ENCODE measurements at places on chromosomes 12 and 14. TPM values are rescaled to one million over a fixed set of nuclear protein-coding genes. Genes with fewer than 3 reads are reported as not detected.
A peak's percentile ranks its signal among the peaks of the same experiment; 100 is the strongest.

DHRS2 gene
- total RNA-seq: 0.87 TPM

DNA sequence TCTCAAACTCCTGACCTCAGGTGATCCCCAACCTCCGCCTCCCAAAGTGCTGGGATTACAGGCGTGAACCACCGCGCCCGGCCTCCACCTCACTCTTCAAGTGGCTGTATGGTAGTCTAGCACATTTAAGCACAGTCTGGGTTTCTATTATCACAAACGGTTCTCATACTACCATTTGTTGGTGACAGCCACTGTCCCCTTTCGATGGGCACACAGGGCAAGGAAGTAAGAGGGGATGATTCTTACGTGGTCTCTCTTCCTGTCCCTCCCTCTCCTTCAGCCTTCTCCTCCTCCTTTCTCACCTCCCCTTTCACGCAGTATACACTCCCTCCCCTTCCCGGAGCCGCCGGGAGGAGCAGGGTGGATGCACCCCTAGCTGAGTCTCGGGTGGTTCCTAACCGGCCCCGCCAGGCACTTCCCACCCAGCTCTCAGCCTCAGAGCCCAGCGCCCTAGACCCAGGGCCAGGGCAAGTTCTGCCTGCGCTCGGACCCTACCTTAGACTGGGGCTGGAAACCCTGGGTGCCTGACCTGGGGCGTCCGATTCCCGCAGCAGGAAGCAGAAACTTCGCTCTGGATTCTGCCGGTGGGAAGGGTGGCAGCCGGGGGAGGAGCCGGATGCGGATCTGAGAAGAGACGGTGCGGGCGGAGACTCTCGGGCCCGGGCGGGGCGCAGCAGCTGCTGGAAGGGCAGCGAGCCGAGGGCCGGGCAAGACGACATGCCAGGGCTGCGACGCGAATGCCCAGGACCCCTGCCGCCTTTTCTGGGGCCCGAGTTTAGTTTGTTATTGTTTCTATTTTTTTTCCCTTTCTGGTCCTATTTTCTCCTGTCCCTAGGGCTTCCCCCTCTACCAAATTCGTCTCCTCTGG is at the start of gene TEP1:
Gene TEP1, minus strand, starts transcription at position 626 of the 868 bp plus-strand sequence. CDS start 5,062 bp downstream, outside the sequence.
- DNase-seq: peak; percentile 64

POTEM gene
- not detected for total RNA-seq

DNA sequence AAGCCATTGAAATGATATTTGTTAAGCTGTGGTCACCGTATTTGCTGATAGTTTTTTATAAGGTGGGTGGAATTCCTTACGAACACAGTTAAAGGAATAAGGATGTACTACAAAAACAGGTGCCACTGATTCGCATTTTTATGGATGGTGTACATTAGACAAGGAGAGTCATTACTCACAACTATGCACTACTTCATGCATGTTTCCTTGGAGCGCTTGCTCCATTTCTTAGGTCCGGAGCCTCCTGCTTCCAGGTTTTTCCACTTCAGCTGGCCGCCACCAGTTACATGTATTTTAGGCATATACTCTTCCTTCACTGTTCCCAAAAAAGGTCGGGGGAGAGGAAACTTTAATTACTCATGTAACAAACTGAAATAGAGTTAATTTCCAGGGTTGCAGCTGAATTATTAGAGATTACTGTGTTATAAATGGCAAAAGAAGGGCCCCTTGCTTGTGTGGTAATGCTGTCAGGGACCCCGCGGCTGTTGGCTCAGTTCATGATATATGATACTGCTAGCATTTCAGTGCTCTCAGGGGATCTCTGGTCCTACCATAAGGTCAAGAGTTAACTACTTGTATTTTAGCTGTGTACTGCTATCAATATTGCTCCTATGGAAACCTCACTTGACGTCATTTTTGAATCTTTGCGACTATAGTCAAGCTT is 454.7 kb downstream of the NPAS3 start:
- no peak for DNase-seq

DNA sequence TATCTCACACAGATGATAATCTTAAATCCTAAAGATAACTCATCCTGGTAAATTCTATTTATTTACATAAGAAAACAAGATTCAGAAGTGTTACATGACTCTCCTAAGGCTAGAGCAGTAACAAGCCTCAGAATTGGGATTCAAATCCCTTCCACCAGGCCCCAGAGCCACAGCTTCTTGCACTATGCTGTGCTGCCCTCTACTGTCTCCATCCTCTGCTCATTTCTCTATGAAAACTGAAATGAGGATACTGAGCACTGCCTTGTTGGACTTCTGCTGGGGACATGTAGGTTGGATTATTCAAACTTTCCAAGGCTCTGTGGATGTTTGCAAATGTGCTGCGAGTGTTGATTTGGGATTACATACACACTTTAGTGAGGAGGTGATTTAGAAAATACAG is 23.5 kb upstream of the C12orf50 start:
- DNase-seq: peak; percentile 63

DNA sequence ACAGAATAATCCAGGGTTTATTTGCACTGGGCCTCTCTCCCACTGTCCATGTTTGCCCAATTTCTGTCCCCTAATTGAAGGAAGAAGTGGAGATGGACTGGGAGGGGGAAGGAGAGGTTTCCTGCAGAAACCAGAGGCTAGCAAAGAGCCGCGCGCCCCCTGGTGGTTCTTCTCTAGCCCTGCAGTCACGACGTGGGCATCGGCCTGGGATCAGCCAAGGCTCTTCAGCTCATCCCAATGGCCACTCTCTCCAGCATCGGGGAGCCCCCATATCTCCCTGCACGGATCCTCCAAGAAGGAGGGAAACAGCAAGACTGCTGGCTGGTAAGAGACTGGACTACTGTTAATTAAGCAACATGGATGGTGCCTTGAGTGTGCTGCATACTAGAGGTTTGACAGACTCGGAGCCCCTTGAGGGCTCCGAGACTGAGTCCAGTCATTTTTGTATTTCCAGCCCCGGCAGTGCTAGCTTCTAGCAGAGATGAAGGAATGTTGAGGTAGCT is 18.7 kb downstream of the ZBTB39 start:
- peak; percentile 78 for DNase-seq

- no peak for DNase-seq
Measured at GRCh38 chr12:125104982-125105381, 39.7 kb downstream of the AACS start.

DNA sequence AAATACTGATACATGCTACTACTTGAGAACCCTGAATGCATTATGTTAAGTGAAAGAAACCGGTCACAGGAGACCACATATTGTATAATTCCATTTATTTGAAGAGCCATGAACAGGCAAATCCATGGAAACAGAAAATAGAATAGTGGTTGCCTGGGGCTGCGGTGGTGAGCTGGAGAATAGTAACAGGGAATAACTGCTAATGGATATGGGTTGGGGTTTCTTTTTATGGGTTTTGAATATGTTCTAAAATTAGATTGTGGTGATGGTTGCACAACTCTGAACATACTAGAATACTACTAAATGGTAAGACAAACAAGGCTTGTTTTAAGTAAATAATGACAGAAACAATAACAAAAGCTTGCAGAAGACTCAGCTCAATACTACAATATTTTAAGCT is 293.0 kb downstream of the BTG1 start:
- no peak for DNase-seq

GRCh38 chr14:21055432-21056117 is 2.0 kb upstream of the RNASE8 start:
- no peak for DNase-seq

GRCh38 chr12:122403115-122403770 is 19.2 kb downstream of the CLIP1 start:
- DNase-seq: no peak

BLTP3B gene
- 8.3 TPM for total RNA-seq

GRCh38 chr14:55512421-55512820 is 67.6 kb upstream of the KTN1 start:
- no peak for DNase-seq

- DNase-seq: no peak
Measured at GRCh38 chr12:131159660-131160059, 206.0 kb downstream of the ADGRD1 start.

DNA sequence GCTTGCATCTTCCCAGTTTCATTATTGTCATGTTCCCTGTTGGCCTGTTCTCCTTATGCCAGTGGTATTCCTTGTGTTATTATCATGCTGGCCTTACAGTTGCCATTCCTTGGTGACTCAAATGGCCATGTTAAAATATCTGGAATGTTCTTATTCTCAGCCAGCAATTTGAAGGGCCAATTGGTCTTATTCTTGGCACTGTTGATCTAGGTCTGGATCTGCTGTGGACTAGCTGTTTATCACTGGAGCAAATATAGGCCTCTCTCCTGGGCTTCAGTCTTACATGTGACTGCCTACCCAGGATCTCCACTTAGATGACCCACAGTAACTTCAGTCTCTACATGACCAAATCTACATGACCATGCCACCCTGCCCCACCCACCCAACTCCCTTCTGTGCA is 5.4 kb downstream of the CIPC start:
- no peak for DNase-seq

TEX22 gene
- total RNA-seq: under 0.01 TPM

CCDC85C gene
- total RNA-seq: 2.8 TPM

NANOG gene
- not detected for total RNA-seq

DNA sequence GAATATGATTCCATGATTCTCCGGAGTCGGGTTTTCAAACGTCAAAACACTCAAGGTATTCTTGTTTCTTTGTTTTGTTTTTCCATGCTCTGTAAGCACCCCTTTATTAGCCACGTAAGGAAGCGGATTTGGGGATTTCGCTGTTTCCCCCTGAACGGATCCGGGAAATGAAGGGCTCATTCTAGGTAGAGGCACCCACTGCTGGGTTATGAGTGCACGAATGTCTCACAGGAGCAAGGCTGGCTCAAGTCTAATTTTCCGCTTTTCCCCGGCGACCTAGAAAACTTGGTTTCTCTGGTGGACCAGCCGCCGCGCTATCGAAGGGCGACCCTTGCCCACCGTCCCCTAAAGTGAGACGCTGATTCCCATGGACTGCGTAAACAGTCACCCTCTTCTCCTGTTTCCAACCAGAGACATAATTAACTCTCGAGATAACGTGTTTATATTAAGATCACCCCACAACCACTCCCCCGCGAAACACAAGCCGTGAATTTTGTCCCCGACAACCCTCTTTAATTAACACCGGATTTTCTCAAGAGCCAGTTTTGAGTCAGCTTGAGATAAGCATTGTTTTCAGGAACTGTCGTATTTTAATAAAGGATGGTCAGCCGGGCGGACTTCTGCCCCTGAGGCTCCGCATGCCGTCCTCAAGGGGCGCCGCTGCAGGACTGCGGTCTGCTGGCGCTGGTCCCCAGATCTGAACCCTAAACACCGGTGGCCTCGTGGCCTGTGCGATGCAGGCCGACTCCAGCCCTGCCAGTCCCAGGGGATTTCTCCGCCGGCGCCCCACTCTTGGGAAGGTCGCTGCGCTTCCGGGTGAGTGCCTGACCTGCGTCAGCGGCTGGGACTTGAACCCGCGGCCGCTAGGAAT is 515 bp upstream of the ABCC9 start:
- DNase-seq: peak; percentile 12

DNA sequence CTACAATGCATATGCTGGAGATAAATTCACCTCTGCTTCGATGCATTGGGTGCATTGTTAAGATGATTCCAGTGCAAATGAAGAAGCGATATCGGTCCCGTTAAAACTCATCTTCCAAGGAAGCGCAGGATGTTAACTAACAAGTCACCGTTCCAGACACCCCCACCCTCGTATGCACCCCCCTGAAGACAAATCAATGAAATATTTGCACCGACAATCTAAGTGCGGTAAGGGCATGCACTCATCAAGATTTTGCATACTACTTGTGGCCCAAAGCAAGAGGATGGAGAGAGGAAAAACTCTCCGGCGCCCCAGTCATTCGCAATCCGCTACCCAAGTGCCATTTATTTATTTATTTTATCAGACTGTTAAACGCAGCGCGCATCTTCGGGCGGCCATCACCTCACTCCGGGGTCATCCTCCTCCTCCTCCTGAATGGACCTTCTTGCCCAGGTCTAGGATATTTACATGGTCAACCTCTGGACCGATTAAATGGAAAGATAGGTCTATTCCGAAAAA is 1.2 kb downstream of the NOVA1 start:
- DNase-seq: no peak

DNA sequence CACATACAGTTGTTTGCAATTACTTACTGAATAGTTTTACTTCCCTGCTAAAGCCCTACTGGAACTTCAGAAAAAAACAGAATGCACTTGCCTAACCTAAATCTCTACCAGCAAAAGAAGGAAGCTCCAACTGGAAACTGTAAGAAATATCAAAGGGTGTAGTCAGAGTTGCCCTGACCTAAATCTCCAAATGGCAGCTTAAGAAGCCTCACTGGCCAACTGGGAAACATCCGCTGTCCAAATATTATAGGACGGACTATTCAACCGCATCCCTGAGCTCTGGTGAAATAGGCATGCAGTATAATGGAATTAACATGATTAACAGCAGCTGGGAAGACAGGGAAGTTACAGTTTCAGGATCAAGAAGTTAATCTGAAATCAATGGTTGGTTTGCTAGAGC is 24.3 kb downstream of the ANAPC7 start:
- DNase-seq: no peak

GRCh38 chr12:4274396-4275015 is 944 bp downstream of the CCND2 start:
- DNase-seq: peak; percentile 20

GRCh38 chr12:3622021-3622821 is 130.7 kb downstream of the CRACR2A start:
- no peak for DNase-seq

GRCh38 chr14:45373877-45374276 is 120.9 kb upstream of the MIS18BP1 start:
- DNase-seq: no peak

DNA sequence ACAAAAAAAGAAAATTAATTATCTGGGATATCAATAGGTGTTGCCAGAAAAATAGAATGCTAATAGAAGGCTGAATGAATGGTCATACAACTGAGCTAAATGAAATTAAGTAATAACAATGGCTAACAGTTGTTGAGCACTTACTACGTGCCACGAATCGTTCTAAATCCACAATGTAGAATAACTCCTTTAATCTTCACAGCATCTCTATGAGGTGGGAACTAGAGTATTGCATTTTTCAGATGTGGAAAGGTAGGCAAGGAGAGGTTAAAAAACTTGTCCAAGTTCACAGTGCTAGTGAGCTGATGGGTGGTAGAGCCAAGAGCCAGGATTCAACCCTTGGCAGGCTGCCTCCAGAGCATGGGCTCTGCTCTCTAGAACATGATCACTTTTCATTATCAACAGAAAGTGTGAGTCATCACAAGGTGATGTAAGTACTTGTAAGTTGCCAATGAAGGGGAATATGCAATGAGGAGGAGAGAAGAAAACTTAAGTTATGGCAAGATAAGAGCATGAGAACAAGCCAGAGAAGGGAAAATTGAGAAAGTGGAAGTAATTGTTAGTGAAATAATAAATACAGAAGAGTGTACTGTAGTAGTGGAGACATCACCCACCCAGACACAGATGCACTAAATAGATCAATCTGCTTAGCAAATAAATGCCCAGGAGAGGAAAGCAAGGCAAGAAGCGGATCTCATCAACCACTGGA is 122.1 kb downstream of the PRKD1 start:
- DNase-seq: peak; percentile 73

TAS2R43 gene
- total RNA-seq: 0.99 TPM

- DNase-seq: no peak
Measured at GRCh38 chr14:64636980-64637429, 67.2 kb upstream of the PLEKHG3 start.

P2RX2 gene
- not detected for total RNA-seq
